AG20443 (cell line): ENCODE measurements at places on chromosomes 4 and X.

- no peak for DNase-seq
These were observed 129.0 kb upstream of the TECRL start for GRCh38 chr4:64538219-64538618.

DNA sequence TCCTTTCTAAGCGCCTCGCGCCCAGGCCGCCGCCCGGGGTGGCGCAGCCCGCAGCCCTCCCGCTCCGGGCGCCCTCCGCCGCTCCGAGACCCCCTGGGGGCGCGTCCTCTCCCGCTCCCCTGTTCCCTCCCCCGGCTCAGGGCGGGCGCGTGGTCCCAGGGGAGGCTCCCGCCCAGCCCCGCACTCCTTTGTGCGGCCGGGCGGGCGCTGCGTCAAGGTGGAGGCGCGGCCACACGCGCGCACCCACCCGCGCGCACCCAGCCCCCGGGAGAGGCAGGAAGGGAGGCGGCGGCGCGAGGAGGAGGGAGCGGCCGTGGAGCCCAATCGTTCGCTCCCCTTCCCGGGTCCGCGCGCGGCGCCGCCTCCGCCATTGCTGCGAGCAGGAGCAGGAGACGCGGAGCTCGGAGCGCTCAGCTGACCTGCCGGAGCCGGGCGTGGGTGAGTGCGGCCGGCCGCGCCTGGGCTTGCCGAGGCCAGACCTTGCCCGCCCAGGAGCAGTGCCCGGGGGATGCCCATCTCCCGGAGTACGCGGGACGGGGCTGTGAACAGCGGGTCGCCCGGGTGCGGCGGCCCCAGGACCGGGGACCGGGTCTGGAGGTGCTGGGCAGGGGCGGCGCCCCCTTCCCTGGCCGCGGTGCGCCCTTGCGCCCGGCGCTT, at the start of gene NSG1:
TSS of gene NSG1 (plus strand) at position 367 of the 657 bp plus-strand sequence. CDS start 528 bp downstream, outside the sequence.
- peak; percentile 61 for DNase-seq

DNA sequence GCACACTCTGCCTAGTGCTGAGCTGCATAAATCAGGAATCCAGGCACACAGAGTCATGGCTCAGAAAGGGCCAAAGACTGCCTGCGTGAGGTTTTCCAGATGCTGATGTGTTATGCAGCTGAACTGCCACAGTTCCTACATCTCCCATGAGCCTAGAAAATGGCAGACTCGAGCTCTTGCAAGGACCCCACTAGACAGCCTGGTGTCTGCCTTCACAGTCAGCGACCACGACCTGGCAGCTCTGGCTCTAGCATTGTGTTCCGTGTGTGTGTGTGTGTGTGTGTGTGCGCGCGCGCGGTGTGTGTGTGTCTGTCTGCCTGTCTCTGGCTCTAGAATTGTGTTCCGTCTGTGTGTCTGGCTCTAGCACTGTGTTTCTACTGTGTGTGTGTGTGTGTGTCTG, 203.6 kb upstream of the AGTR2 start:
- DNase-seq, result no peak

DNA sequence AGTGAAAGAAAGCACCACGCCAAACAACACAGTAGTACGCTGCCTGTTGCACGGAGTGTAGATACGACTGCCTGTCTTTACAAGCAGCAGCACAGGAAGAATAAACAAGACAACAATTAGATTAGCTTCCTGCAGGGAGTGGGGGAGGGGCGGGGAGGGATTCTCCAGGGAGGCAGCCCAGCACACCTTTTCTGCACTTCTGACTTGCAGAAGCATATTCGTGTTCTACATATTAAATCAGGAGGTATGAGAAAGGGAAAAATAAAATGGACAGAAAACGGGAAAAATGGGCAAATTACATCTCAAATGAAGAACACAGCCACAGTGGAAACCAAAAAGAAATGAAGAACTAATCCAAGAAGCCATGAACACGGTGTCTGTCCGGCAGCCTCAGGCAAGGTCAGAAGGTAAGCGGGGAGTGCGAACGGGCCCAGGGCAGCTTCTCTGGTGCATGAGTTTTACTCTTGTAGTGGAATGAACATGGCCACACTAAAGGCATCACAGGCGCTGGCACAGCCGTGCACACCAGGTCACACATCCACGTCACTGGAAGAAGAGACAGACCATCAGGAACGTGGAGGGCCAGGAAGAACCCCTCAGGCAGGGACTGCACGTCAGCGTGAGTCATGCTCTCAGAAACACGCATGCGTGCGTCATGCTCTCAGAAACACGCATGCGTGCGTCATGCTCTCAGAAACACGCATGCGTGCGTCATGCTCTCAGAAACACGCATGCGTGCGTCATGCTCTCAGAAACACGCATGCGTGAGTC, 20.1 kb upstream of the ADRA2C start:
- DNase-seq, result no peak

DNA sequence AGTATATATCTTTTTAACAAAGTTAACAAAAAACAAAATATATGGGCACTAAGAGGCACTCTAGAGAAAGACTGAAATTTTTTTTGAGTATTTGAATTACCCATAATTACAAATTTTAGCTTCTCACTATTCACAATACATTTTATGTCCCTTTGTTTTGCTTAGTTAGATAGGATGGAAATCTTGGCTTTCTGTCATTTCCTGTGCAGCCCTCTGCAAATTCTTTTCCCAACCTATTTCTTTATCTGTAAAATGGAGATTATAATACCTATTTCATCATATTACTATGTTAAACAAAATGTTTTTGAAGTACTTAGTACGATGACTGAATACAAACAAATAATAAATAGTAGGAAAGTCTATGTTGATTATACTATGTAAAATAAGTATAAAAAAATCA, 710.0 kb downstream of the CCSER1 start:
- no peak for DNase-seq
